Activated gamma-delta T cell treated with Interleukin-2 at 50 U/mL for 16 hours (primary cell): ENCODE measurements at places on chromosomes 16 and 17.

DNA sequence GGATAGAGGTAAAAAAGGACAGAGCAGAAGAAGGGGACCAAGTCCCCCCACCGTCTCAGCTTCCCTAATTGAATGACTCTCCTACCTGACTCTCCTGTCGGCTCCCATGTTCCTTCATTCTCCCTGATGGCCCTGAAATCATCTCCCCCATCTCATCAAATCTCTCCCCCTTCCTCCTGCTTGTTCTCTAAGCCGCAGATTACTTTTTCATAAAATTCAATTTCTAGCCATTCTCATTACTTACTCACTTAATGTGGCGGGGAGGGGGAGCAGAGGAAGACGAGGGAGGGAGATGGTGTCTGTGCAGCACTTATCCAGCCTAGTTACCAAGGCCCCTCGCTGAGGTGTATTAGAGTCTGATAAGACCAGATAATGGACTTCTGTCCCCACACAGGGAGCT is 161.5 kb downstream of the CCT6B start:
- DNase-seq, result no peak

- DNase-seq, result no peak
These were observed 23.1 kb downstream of the HSBP1 start for GRCh38 chr16:83830769-83831455.

DNA sequence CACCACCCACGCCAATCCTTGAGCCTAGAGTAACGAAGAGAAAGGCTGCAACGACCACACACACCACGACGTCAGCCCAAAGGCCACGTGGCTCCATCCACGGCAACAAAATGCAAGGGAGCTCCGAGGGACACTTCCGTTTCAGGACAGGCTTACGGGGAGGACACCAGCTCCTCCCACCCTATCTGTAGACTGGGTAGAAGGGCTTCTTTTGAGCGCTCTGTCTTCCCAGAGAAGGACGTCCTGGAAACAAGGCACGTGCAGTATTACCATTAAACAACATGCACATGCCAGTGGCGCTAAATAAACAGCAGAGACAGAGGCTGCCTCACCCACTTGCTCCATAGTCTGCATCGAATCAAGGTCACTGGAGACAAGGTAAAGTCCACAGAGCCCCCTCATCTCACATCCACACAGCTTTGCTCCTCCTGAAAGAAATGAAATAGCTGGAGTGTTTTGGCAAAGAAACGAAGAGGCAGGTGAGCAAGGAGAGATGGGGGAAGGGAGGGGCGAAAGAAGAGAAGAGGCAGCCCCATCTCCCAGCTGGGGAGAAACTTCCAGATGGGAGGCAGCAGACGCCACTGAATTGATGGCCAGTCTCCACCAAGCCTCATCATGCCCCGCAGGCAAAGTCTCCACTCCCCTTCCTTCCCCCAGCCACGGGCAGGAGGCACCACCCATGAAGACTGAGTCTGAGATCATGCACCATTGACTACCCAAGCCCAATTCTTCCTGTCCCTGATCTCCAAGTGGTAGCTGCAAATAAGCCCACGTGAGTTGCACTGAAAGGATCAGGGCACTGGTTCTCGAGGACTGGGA is 24.0 kb downstream of the ZFHX3 start:
- no peak for DNase-seq

- no peak for DNase-seq
These were observed 484.6 kb downstream of the KIF2B start for GRCh38 chr17:54307351-54307750.

DNA sequence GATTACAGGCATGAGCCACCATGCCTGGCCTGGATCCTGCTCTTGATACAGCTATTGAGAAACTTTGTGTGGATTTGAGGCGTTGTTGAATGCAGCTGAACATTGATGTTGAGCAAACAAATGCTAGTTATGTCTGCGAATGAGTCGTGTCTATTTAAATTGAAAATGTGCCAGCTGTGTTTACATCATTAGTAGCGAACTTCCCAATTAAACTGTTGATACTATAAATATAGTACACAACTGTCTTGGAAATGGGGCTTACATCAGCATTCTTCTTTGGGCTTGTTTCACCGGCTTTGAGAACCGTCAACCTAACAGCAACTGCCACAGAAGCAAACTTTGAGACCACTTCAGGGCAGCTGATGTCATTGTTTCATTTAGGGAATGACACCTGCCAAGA is 251.9 kb downstream of the RBFOX1 start:
- DNase-seq, result no peak

GRCh38 chr16:22285080-22285479 is 12.1 kb upstream of the POLR3E start:
- no peak for DNase-seq

GRCh38 chr17:6853764-6854442 is 22.4 kb upstream of the TEKT1 start:
- no peak for DNase-seq

DNA sequence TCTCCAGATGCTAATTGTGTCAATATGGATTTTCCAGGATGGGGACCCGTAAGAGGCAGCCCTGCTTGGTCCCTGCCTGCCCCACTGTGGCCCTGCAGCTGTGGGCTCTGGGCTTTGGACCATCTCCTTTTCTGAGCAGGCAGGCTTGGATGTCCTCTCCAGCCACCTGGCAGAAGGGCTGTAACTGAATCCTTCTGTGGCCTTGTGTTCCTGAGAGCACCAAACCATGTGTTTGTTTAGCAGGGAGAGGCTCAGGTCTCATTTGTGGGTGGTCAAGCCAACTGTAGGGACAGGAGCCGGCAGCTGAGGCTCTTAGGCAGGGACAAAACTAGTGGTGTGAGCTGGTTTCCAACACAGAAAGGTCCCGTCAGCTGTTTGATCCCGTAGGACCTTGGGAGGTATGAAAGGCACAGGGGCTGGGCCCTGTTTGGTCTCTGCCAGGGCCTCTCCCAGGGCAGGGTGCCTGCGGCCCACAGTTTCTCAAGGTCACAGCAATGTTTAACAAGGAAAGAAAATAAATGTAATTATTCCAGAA is 18.5 kb downstream of the SEC14L5 start:
- DNase-seq, result no peak

DNA sequence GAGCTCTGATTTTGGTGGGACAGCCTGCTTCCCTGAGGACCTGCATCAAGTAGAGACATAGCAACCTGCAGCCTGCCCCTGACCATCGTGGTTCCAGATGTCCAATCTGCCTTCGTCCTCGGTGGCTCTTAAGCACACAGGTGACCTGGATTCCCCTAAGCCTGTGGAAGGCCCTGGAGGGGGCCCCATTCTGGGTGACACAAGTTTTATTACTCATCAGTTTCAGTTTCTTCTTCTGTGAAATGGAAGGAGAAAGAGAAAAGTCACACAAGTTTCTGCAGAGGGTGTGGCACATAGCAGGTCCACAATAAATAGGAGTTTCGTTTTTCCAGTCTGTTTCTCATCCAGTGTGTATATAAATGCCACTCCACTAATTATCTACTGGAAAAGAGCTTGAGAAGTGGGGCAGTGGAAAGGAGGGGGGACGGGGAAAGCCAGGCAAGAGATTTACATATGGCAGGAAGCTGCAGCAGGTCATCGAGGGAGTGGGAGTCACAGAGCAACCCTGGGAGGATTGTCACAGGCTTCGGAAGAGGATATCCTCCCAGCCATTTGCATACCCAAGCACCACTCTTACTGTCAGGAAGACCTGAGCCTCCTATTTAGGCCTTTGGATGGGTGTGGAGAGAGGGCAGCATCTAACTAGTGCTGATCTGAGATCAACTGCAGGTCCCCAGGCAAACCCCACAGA is 10.0 kb upstream of the NOS2 start:
- DNase-seq, result no peak

- no peak for DNase-seq
These were observed 255.9 kb downstream of the SOX9 start for GRCh38 chr17:72376526-72377345.

- no peak for DNase-seq
These were observed 4.4 kb upstream of the CARHSP1 start for GRCh38 chr16:8872967-8873865.

DNA sequence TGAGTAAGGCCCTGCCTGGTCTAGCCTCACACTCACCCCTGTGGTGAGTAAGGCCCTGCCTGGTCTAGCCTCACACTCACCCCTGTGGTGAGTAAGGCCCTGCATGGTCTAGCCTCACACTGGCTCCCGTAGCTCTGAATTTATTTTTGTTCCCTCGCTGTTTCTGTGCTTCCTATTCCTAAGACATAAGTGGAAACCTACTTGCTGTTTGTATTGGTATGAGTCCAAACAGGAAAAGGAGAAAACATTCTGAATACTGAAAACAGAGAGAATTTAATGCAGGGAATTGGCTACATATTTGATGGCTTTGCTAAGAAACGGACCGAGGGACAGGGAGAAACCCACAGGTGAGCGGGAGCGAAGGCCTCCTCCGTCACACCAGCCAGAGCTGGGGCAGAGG is 267.8 kb downstream of the FOXL1 start:
- DNase-seq, result no peak

DNA sequence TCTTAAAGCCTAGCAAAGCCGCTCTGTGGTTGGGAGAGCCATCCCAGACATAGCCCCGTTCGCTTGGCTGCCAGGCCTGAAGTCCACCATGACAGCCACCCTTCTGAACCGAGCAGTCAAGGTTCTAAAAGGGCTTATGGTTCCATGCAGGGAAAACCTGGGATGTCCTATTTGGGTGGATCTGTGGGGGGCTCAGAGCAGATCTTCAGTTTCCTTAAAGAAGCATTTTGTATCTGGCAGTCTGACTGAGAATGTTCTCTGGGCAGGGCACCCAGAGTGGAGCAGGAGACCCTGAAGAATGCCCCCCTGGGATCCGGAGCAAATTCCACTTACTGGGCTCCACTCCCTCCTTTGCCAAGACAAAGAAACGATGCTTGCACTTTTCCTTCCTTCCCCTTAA is 127.2 kb downstream of the IRX5 start:
- DNase-seq, result no peak

GRCh38 chr17:732067-732901 is at the start of gene TLCD3A:
Gene TLCD3A, plus strand, starts transcription at chr17:732596. Its CDS starts 52 bp downstream, at chr17:732648.
- DNase-seq, result peak; percentile 48

GRCh38 chr16:49181791-49182518 is 99.7 kb downstream of the CBLN1 start:
- no peak for DNase-seq

- DNase-seq, result no peak
These were observed 31.7 kb downstream of the SGSM2 start for GRCh38 chr17:2369039-2369438.

GRCh38 chr16:3021449-3022207 is 1.5 kb downstream of the TNFRSF12A start:
- peak; percentile 68 for DNase-seq

DNA sequence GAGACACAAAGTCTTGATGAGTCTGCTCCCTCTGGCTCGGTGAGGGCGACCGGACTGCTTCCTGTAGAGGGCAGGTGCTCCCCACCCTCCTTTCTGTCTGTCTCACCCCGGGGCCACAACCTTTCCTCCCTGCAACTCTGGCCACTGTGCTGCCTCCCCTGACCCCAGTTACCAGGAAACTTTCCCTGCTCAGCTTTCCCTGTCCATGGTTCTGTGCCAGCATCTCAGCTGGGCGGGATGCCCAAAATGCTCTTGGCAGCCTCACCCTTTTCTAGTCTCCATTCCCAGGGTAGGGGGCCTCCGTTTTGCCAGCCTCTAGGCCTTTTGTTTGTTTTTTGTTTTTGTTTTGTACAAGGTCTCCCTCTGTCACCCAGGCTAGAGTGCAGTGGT is 1.4 kb downstream of the PLD2 start:
- no peak for DNase-seq

GRCh38 chr16:2507665-2508064 is 6.1 kb upstream of the ATP6V0C start:
- no peak for DNase-seq

- DNase-seq, result no peak
These were observed 45.8 kb downstream of the TEX2 start for GRCh38 chr17:64217249-64217691.

GRCh38 chr16:84841787-84842300 is 22.1 kb downstream of the CRISPLD2 start:
- no peak for DNase-seq
